ENCODE measurements at places on chromosomes 12 and 14. TPM values are rescaled to one million over a fixed set of nuclear protein-coding genes. Genes with fewer than 3 reads are reported as not detected.

The LRRC10 gene
- total RNA-seq: not detected

The KIF26A gene
- total RNA-seq: 9.5 TPM

The FITM1 gene
- total RNA-seq: not detected

The TPH2 gene
- not detected for total RNA-seq

The CLEC4C gene
- total RNA-seq: not detected

The SLC16A7 gene
- total RNA-seq: 8.4 TPM

The FBRSL1 gene
- 79.8 TPM for total RNA-seq

The KCNK13 gene
- total RNA-seq: not detected

The ANKRD33 gene
- total RNA-seq: 0.95 TPM

The IL31 gene
- total RNA-seq: not detected
